ENCODE measurements at places on chromosomes 4 and X.

DNA sequence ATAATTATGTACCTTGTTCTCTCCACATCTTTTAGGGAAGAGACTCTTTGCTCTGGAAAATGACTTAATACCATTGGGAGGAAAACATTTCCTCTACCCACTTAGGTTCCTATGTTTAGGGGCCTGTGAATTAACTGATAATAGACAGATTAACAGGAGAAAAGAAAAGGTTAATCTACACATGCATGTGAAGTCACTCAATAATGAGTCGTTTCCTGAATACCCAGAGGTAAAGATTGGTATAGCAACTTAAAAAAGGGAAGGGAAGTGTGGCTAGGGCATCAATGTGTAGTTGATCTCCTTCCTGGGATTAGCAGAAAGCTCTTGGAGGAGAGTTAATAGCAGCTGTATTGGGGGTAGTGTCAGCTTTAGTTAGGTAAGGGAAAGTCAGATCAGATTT, 419.5 kb upstream of the ATOH1 start:
- no peak for DNase-seq

GRCh38 chr4:188714907-188715306, 575.7 kb downstream of the TRIML1 start:
- DNase-seq = no peak

- no peak for DNase-seq
Measured at GRCh38 chrX:131405497-131405896, 116.4 kb upstream of the IGSF1 start.

- no peak for DNase-seq
Measured at GRCh38 chr4:99403380-99404184, 31.6 kb downstream of the ADH7 start.

DNA sequence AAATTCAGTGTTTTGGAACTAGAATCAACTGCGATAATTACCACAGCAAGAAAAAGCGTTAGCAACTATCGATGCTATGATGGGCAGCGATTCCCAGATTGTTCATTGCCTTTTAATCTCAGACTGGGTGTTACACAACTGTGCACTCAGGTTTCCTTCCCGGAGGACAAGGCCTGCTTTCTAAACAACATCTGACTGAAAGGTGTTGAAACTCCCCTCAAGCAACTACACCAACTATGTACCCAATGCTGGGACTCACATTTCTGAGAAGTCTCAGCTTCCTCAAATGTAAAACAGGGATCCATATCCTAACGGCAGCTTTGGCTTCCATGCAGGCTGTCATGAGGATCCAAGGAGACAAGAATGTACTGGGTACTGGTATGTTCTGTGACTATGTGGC, 8.2 kb downstream of the GABRE start:
- no peak for DNase-seq

- DNase-seq = no peak
Measured at GRCh38 chr4:138488533-138488932, 246.4 kb upstream of the SLC7A11 start.

- DNase-seq = no peak
Measured at GRCh38 chr4:25859429-25860148, 3.2 kb downstream of the SEL1L3 start.

GRCh38 chr4:74203467-74203866, 45.5 kb downstream of the MTHFD2L start:
- no peak for DNase-seq

- no peak for DNase-seq
Measured at GRCh38 chr4:54144661-54145171, 44.8 kb downstream of the GSX2 start.

DNA sequence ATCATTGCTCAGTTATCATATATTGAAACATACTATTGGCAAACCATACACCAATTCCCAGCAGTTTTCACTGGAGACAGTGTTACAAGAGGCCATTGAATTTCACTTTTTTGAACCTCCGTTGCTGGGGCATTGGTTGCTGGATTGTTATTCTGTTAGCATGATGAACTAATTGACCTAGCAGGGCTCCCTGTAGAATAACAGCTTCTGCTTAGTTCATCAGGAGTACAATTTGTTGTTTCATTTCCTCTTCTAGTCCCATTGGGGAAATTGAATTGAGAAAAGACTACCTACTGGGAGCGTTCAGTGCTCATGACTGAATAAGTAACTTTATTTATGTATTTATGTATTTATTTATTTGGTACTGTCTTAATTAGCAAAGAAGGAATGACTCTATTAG, 151.6 kb downstream of the SLIT2 start:
- no peak for DNase-seq
